ENCODE measurements at places on chromosomes 5 and 9.

GRCh38 chr5:149326611-149327010 lies 18.7 kb upstream of the GRPEL2 start:
- no peak for DNase-seq

- DNase-seq, result no peak
Measured at GRCh38 chr9:137470785-137471184, 11.7 kb upstream of the NSMF start.

DNA sequence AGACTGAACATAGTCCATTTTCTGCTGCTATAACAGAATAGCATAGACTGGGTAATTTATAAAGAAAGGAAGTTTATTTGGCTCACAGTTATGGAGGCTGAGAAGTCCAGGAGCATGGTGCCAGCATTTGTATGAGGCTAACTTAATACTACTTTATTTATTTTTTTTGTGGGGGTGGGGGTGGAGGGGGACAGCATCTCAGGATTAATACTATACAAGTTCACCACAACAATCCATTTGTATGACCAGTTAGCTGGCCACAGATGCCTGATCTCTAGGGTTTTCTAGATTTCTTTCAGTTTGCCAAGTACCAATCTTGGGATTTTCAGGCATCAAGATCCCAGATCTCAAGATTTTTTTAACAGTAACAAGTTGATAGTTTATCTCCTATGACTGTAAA lies 20.3 kb downstream of the ANGPTL2 start:
- no peak for DNase-seq

GRCh38 chr5:85671223-85671970 lies 946.3 kb upstream of the COX7C start:
- no peak for DNase-seq

DNA sequence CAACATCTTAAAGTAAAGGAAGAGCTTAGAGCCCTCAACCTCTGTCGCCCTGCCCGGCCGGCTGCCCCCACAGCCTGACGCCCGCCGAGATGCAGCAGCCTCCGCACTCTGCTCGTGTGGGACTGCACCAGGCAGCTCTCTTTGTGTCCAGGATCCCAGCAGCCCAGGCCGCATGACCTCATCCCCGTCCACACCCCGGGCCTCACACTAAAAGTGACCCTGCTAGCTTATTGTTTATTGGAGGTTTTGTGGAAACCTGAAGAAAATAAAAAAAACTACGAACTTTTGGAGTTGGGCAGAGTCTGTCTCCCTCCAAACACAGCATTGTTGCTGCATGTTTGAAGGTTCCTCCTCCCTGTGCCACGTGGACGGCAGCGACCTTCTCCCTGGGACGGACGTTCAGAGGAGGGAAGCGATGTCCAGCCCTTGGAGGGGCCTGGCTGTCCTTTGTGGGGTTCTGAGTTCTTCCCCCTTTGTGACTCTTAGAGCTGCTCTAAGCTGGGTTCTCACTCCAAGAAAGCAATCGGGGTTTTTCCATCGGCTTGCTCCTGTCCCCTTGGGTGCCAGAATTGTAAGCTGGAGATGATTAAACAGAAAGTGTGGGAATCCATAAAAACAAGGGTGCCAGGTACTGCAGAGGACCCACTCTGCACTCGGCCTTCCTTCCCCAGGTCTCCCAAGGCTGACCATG lies 103.5 kb upstream of the COL5A1 start:
- DNase-seq, result no peak

- DNase-seq, result no peak
Measured at GRCh38 chr9:113988385-113989016, 89.6 kb downstream of the AMBP start.

GRCh38 chr5:87110721-87111120 lies 157.0 kb upstream of the RASA1 start:
- DNase-seq, result no peak

DNA sequence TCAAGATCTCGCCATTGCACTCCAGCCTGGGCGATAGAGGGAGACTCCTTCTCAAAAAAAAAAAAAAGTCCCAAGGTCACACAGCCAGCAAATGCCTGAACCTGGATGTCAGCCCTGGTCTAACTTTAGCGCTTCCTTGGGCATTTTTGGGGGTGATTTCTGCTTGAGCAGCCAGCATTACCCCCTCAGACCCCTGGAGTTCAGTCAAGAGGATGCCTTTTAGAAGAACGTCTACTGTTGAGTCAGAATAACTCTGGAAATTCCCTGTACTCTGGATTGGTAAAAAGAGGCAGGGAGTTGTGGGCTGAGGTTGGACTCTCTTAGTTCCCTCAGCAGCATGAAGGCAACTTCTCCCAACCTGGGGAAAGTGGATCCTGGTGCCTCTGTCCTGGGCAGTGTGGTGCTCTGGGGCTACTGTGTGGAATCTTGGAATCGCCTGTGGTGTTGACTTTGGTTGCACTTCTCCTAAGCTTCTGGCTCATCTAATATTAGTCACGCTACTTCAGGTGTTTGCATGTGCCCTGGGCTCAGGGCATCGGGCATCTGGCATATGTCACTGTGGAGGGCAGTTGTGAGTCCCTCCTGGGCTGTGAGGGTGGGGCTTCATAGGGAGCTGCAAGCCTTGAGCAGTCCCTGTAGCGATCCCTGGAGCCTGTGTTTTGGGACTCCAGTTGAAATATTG lies 32.2 kb downstream of the STXBP1 start:
- no peak for DNase-seq

All from NCI-H1105 (cell line).